ENCODE measurements at places on chromosomes 4 and X.
A peak's percentile ranks its signal among the peaks of the same experiment; 100 is the strongest.

- DNase-seq, result no peak
Observed at GRCh38 chrX:39430551-39430950, 629.3 kb downstream of the MID1IP1 start.

DNA sequence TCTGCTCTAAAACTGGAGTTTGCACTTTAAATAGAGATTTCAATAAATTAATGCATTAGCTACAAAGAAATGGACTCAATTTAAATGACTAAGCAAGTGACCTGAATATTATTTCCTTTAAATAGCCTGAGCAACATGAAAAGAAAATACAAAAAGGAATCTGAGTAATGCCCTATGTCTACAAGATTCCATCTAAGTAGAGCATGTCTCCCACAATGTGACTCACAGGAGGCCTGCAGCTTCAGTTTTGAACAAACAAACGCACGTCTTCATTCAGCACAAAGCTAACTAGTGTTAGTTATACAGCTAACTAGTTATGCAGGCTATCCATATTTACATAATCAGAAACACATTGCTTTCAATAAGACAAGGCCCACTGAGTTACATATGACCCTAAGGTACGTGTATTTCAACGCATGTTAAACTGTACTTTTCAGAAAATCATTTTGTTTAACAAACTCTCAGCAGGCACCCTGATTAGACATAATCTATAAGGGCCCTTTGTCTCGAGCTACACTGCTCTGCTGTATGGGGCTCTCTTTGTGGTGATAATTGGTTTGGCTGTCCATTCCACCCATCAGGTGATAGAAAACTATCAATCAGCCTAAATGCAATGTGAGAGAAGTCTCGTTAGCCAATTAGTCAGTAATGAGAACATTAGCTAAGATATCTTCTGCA, 116.5 kb downstream of the MAML3 start:
- DNase-seq, result peak; percentile 68

GRCh38 chr4:144104509-144105130, 35.9 kb downstream of the GYPA start:
- DNase-seq, result no peak

GRCh38 chr4:151437505-151437904, 28.5 kb downstream of the FHIP1A start:
- no peak for DNase-seq

DNA sequence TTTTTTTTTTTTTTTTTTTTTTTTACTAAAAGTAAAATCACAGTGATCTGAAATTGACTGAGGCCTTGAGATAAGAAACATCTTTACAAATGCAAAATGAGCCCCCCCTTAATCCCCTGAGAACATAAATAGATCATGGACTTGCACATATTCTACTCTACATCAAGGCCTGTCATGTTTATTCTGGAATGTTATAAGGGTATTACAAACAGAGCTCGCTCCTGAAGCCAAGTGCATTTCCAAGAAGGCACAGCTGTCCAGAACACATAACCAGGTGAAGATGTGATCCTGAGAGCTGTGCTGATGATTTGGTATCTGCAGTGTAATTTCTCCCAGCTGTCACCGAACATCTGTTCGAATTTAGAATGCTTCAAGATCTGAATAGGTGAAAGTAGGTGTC, 384.5 kb downstream of the GPAT3 start:
- peak; percentile 62 for DNase-seq

- DNase-seq, result no peak
Observed at GRCh38 chrX:39731735-39732134, 366.0 kb downstream of the BCOR start.

DNA sequence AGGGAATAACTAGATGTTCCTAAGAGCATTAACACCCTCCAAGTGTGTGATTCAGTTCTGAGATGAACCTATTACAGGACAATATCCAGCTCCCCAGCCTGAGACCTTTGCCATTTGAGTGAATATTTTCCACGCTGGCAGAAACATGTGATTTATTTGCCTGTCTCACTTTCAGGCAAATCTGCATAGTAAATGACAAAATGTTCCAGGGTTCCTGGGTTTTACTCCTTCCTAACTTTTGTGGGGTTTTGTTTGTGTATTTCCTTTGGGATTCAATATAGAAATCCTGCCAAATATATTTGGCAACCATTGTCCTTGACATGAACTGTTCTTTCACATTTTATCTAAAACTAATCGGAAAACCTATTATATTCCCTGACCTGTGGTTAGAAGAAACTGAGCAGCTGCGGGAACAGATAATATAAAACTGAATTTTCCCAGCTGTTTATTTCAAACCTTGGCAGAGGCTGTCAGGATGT, 12.5 kb downstream of the F8 start:
- no peak for DNase-seq
